ENCODE measurements at places on chromosomes 11 and 22.

GRCh38 chr22:28846994-28847393 is 36.4 kb upstream of the ZNRF3 start:
- no peak for DNase-seq

DNA sequence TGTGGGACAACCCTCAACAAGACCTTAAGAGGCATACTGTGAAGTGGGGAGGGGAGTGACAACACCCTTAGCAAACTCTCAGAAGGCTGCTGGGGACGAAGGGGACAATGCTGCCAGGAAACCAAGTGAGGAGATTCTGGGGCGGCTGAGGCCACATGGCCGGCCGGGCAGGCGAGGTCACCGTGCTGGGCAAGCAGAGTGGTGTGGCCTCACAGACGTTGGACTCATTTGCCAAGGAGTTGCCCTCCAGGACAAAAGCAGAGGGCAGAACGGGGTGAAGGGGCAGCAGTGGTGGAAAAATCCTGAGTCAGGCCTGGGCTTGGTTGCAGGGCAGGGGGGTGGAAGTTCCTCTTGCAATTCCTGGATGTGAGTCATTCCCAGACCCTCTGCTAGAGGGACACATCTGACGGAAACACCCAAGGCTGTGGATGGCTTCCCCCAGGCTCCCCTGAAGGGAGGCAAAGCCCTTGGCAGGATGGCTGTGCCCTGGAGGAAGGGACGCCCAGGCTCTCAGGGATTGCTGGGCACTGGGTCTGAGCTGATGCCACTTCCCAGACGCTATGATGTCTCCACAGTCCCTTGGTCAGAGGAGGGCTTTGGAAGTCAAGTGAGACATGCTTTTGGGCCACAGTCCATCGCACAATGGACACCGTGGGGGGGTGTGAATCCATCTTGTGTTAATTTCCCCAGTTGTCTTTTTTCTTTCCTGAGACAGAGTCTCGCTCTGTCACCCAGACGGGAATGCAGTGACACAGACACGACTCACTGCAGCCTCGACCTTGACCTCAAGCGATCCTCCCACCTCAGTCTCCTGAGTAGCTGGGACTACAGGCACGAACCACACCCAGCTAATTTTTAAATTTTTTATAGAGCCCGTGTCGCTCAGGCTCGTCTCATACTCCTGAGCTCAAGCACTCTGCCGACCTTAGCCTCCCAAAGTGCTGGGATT is 16.2 kb upstream of the SHANK3 start:
- no peak for DNase-seq

- DNase-seq = no peak
Observed at GRCh38 chr11:82080160-82080559, 653.5 kb downstream of the FAM181B start.

DNA sequence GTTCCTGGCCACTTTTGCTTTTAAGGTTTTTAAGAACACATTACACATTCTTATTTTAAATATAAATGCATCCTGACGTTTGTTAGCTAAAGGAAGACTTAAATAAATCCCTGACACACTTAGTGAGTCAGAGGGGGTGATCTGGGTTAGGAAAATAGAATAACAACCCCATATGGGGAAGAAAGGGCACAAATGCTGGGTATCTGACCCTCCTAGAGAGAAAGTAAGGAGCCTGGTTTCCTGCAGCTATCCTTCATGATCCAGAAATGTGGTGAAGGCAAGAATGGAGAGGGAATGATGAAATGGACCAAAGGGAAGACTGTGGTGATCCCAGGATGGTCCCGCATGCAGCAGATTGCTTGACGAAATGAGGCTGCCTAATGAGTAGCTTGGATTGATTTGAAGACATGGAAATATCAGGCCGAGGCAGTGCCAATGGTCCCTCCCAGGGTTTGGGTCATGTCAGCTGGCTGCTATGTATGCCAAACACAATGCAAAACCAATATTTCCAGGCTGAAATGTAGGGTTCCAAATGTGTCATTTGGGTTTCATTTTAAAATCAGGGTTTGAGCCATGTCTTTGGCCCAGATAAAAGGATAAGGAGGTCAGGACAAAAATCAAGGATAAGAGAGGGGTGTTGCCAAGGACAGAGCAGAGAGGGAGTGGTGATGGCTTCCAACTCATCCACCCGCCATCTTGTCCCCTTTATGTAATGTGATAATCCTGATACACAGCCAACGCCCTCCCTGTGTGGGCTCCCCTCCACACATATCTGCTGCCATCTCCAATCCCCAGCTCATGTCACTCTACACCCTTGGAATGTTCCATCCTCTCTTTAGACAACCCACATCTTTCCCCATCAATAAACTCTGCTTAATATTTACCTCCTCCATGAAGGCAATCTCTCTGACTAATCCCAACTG is 135.1 kb upstream of the PITPNB start:
- DNase-seq = no peak

- DNase-seq = no peak
Observed at GRCh38 chr11:5288906-5289550, 12.7 kb downstream of the OR51B4 start.

- DNase-seq = no peak
Observed at GRCh38 chr11:87740968-87741367, 434.3 kb downstream of the RAB38 start.

DNA sequence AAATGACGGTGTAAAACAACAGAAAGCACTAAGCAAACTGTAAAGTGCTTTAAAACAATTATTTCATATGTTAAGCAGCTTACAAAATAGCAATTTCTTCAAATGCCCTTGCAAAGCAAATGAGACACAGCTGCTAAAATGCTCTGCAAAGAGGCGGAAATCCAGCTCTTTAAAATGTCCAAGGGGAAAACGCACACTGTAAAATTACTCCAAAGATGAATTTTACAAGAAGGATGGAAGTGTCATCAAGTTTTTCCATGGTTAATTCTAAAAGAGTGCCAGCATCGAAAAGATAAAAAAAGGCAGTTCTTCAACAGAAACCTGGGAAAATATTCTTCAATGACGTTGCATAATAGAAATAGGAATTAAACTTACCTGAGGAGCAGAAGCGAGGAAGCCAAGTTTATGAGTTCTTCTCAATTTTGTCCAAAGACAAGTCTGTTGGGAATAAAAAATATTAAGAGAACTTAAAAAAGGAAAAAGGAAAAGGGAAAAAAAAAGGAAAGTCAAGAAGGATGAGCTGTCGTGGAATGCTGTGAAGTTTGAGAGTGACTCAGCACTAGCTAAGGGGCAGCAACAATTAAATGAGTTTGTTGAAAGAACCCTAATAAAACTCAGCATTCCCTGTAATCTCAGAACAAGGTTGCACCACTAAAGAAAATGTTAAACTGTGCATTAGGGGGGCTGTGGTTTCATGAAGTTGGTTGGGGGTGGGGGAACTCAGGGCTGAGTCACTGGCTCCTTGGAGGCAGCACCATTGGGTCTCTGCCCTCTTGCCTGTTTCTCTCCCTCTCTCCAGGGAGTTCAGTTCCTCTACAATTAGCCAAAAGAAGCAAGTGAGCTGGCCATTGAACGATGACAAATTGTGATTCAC is 64.2 kb upstream of the BLID start:
- DNase-seq = no peak

DNA sequence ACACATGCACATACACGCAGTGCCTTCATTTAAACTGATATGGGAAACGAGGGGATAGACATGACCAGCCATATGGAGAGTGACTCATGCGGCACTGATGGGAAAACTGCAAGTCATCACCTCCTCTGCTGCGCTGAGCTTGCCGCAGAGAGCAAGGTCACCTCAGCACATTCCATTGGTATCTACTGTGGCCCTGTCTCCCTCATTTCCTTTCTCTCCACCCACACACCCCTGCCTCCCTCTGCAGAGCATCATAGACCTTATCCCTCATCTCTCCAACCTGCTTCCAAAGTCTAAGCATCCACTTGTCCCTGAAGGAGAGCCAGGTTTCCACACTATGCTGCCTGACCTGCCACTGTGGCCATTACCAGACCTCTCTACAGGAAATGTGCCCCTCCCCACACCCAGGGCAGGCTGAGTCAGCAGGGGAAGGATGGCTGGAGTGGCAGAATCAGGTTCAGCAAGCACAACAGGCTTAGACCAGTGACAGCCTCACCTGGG is 116.9 kb upstream of the SNX19 start:
- no peak for DNase-seq

- no peak for DNase-seq
Observed at GRCh38 chr11:12251666-12252560, 125.5 kb upstream of the PARVA start.

Measured in NCI-H1694 (cell line).